HS-5 (cell line): ENCODE measurements at places on chromosomes 12 and 14.

DNA sequence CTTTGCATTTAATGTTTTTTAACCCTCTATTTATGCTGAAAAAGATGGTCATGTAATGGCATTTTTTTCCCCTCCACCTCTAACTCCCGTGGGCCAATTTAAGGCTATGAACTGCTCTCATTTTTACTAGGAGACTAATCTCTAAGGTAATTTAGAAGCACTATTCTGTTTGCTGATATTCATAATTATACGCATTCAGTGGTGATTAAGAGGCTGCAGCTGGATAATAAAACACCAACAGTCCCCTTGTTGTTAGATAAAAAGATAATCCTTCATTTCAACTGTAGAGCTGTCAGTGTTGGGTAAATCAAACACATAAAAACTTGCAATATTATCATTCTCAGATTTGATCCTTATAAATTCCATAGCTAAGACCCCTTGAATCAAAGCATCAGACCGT, 8.9 kb downstream of the MYO1H start:
- DNase-seq: no peak

DNA sequence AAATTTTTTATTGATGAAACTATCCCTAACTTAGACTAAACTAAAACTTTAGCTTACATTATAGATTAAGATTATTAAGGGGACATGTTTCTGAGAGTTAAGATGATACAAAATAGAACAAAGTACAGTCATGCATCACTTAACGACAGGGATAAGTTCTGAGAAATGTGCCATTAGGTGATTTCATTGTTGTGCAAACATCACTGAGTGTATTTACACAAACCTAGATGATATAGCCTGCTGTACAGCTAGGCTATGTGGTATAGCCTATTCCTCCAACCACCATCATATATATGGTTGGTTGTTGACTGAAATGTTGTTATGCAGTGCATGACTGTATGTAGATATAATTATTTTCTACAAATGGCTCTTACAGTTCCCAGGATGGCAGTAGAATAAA, 46.5 kb downstream of the ATP6V1D start:
- no peak for DNase-seq

- DNase-seq: peak; percentile 60
Observed at GRCh38 chr12:6827437-6827911, 733 bp upstream of the P3H3 start.

DNA sequence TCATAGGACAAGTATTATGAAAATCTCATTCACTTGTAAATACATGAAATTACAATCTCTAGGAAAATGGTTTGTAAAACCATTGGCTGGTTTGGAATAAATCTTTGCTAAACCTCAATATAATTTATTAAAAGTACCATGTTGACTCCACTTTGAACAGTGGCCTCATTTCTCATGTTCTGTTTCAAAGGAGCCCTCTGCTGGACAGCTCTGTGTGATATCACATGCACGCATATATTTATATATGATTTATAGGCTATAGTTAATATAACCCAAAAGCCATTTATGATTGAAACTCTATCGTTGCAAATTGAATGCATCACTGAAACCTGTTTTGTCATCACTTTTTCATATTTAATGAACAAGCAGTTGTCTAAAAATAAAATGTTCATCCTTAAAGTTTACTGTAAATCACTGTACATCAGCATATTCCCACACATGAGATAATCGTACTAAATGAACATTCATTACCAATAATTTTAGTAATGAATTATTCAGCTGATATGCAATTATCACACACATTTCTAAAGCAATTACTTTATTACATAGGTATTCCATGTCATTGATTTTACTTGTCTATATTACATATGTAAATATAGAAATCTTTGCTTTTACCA, 493.8 kb downstream of the NPAS3 start:
- DNase-seq: no peak
